ENCODE measurements at places on chromosomes 13 and 19.

- DNase-seq, result no peak
These were observed 10.3 kb downstream of the EHD2 start for GRCh38 chr19:47723581-47723940.

DNA sequence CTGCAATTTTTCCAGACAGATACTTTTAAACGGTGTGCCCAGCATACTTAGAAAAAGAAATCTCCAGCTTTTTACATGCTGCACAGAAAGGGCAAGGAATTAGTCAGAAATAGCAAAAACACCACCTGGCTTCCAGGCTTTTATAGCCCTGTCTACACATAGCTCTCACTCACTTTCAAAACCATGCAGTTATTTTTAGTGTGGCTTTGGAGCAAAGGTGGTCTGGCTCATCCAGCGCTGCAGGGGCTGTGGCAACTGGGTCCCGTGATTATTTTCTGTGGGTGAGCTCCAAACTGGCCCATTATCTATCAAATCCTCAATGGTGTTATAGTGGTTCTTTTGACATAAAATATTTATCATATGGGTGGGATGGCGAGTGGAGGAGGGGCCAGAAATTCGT, 57.0 kb downstream of the COL4A2 start:
- DNase-seq, result no peak

DNA sequence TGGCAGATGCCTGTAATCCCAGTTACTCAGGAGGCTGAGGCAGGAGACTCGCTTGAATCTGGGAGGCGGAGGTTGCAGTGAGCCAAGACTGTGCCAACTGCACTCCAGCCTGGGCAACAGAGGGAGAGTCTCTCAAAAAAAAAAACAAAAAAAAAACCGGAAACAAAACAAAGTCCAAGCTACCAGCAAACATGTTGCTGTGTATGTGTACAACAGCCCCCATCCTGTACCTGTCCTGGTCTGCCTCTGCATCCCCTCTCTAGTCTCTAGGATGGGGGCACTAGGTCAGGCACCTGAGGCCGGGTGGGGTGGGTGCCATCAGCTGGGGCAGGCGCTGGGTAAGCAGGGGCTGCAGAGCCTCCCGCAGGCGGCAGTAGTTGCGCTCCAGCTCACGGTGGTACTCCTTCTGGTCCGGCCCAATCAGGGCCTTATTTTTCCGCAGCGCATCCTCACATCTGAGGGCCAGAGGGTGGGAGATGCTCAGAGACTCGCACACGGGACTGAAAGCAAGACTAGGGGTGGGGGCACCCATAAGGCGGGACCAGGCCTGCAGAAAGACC, 2.8 kb upstream of the KANK2 start:
- no peak for DNase-seq

DNA sequence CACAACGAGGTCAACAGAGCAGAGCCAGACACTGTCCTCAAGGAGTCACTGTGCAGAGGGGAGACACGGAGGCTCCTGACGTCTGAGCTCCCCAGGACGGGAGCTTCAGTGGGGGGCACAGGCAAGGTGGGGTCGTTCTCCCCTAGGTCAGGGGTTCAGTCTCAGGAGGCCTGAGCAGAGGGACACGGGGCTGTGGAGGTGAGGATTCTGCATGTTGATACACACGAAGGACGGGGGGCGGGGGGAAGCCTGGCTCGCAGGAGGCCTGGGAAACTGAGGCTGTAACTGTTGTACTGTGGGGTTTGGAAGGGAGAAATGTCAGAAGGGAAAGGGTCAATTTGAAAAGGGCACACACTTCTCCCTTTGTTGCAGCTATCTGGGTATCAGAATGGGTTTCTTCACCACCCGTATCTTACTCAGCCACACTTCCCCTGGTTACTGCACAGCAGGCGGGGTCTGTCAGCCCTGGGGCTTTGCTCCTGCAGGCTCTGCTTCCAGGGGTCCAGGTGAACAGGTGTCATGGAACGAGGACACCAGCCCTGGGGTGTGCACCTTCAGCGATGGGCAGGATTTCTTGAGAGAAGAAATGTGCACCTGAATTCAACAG, 748 bp upstream of the SIGLEC8 start:
- DNase-seq, result no peak

GRCh38 chr13:60538566-60538965, 141.5 kb downstream of the TDRD3 start:
- DNase-seq, result no peak

- DNase-seq, result no peak
These were observed 254.6 kb downstream of the SPRY2 start for GRCh38 chr13:80086304-80086721.

- DNase-seq, result no peak
These were observed 10.9 kb downstream of the ZNF653 start for GRCh38 chr19:11494634-11495285.

GRCh38 chr13:38334845-38335244, 14.8 kb upstream of the UFM1 start:
- DNase-seq, result no peak

DNA sequence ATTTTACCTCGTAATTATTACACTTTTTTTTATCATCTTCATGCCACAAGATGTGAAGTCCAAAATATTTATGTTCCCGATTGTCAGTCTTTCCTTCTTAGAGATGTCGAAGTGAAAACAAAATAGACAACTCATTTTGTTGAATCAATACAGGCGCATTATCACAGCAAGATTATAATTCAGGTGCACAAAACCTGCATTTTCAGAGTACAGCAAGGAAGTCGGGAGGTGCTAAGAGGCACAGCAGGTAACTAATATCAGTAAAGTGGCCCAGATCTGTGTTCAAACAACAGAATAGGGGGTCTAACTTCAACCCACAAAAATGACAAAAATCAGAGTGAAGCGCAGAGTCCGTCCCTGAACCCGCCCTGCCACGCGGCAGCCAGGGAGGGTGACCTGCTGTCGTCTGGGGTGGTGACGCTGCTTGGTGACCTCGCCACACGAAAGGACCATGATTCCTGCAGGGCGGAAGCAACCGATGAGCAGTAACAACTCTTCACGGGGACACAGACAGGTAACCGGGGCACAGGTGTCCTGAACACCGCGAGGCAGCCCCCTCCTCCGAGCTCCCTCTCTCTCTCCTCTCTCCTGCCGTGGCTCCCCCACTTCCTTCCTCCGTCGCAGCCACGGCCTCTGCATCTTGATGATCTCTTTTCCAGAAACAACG, 50.9 kb upstream of the SPACA7 start:
- DNase-seq, result no peak

GRCh38 chr13:106088085-106088484, 447.4 kb downstream of the EFNB2 start:
- DNase-seq, result no peak

DNA sequence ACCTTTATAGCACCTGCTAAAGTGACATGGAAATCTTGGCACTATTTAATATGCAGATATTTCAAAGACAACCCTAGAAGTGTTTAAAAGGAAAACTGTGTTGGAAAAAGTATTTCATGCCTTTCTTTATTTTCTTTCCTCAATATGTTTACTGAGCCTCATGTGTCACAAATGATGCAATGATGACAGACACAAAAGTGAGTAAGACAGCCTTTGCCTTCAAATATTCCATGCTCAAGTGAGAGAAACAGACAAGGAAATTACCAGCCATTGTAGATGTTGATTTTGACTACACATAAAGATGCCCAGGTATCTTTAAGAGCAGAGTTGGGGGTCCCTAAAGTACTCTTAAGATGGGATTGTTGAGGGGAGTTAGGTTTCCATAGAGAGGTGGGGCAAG, 48.0 kb upstream of the TPP2 start:
- DNase-seq, result no peak

- no peak for DNase-seq
These were observed 56.8 kb downstream of the LRCH1 start for GRCh38 chr13:46609726-46610125.

- no peak for DNase-seq
These were observed 197.0 kb downstream of the PCDH9 start for GRCh38 chr13:67033170-67033569.

DNA sequence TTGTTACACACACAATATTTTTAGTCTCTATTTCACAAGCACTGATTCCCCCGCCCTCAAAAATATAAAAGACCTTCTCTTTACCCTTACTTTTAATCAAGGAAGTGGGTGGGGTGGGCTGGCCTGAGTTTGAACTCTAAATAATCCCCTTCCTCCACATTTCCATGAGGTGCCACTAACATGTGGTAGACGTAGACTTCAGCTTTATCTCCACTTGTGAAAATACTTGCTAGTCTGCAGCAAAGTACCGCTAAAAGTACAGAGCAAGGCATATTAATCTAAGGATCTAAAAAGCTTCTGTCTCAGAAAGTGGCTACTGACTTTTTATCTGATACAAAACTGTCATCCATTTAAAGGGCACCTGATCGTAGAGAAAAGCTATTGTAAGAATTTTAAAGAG, 739.6 kb upstream of the SLC10A2 start:
- DNase-seq, result no peak

DNA sequence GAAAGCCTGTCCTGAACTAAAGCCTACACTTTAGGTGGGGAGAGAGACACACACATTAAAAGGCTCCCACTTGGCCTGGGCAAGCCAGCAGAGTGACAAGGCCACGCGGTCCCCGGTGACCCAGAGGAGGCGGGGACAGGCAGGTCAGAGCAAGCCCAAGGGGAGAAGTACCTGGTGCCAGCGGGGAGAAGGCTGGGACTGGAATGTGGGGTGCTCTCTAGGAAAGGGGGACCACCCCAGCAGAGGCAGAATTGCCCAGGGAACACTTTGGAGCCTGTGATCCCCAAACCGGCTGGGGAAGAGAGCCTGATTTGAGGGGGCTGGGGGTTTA, 82.3 kb downstream of the RAB20 start:
- no peak for DNase-seq

GRCh38 chr13:43289470-43290255, 266.3 kb downstream of the DNAJC15 start:
- DNase-seq, result no peak

- no peak for DNase-seq
These were observed 340.0 kb downstream of the DNAJC15 start for GRCh38 chr13:43363156-43363953.

DNA sequence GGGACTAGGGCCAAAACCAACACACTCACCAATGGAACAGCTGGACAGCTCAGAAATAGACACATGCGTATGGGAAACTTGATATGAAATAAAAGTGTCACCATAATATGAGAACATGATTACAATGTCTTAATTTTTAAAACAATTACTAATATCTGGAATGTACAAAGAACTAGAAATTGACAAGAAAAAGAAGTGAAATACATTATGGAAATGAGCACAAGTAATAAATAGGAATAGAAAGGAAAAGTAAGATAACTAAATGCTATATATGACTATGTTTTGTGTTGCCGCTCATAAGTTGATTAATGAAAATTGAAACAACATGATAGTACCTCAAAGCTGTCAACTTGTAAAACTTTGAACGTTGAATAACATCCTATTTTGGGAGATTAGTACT, 801.1 kb downstream of the SLITRK5 start:
- no peak for DNase-seq

GRCh38 chr13:36713887-36714286, 40.1 kb downstream of the SERTM1 start:
- no peak for DNase-seq

DNA sequence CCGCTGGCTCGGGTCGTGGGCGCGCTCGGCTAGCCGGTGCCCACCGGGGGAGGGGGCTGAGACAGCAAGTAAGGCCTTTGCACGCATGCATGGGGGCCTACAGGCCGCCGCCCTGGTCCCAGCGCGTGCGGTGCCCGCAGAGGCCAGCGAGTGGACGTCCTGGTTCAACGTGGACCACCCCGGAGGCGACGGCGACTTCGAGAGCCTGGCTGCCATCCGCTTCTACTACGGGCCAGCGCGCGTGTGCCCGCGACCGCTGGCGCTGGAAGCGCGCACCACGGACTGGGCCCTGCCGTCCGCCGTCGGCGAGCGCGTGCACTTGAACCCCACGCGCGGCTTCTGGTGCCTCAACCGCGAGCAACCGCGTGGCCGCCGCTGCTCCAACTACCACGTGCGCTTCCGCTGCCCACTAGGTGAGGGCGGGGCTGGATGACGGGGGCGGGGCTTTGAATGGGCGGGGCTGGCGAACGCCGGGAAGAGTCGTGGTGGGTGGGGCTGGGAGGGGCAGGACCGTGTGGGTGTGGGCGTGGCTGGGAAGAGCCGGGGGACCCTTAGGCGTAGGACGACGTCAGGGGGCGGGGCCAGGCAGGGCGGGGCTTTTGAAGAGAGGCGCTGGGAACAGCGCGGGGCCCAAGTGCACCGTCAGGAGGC, 2.1 kb downstream of the CILP2 start:
- peak; percentile 57 for DNase-seq

DNA sequence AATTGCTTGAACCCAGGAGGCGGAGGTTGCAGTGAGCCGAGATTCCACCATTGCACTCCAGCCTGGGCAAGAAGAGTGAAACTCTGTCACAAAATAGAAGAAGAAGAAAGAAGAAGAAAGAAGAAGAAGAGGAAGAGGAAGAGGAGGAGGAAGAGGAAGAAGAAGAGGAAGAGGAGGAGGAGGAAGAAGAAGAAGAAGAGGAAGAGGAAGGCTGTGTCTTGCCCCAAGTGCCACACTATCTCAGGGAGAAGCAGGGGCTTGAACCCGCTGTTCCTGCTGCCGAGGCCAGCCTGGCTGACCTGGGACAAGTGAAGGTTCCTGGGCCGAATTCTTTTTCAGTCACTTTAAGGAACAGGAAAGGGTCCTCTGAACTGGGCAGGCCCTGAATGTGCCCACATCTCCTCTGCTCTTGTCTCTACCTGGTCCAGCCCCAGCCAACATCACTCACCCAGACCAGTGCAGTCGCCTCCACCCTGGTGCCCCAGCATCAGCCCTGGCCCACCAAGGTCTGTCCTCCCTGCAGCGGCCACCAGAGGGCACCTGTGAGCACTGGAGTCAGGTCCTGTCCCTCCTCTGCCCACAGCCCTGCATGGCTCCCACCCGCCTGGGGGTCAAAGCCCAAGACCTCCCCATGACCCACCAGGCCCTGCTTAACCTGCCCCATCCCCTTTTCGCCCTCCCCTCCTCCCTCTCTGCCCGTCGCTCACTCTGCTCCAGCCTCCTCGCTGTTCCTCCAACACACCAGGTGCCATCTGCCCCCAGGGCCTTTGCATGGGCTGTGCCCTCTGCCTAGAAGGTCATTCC, 20.0 kb downstream of the TICAM1 start:
- DNase-seq, result peak; percentile 95

DNA sequence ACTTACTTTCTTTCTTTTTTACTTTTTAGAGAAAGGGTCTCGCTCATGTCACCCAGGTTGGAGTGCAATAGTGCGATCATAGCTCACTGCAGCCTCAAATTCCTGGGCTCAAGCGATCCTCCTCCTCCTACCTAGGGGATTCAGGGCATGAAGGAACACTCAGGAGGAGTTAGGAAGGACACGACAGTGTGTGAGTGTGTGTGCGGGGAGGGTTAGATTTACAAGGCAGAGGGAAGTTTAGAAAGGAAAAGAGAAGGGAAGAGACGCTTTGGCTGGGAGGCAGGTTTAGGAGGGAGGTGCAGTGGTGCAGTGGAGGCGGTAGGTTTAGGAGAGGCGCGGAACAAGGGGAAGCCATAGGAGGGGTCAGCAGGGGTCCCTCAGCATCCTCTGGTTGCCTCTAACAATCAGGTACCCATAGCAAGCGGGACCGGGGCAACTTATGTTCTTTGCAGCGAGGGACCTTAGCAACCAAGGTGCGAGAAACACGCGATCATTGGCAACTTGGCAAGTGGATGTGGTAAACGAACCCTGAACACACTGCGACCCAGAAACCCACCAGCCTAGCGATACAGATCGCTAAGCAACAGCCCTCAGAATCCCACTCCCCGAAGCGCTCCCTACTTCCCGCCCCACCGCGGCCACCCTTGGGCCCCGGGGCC, 501 bp downstream of the SIRT2 start:
- no peak for DNase-seq

GRCh38 chr13:59203855-59204254, 959.9 kb downstream of the DIAPH3 start:
- DNase-seq, result no peak

All from CD4-positive, alpha-beta T cell (primary cell).